ENCODE measurements at places on chromosomes 7 and 10.

DNA sequence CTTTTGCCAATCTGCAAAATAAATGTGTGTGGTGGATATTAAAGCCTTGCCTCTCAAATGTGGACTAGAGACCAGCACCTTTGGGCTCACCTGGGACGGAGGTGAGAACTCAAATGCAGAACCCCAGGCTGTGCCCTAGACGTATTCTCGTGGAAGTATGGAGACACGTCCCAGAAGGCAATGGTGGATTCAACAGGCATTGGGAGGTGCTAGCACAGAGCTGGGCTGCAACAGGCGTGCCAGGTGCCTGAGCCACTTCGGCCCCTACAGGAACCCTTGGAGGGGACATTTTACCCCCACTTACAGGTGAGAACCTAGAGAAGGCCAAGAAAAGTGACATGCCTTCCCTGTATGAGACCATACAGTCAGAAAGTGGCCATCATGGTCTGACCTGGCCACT, 12.2 kb downstream of the DDX56 start:
- no peak for DNase-seq

GRCh38 chr7:7803715-7804178, 85.3 kb upstream of the RPA3 start:
- no peak for DNase-seq

GRCh38 chr10:28171468-28172222, 131.2 kb downstream of the MPP7 start:
- DNase-seq = no peak

DNA sequence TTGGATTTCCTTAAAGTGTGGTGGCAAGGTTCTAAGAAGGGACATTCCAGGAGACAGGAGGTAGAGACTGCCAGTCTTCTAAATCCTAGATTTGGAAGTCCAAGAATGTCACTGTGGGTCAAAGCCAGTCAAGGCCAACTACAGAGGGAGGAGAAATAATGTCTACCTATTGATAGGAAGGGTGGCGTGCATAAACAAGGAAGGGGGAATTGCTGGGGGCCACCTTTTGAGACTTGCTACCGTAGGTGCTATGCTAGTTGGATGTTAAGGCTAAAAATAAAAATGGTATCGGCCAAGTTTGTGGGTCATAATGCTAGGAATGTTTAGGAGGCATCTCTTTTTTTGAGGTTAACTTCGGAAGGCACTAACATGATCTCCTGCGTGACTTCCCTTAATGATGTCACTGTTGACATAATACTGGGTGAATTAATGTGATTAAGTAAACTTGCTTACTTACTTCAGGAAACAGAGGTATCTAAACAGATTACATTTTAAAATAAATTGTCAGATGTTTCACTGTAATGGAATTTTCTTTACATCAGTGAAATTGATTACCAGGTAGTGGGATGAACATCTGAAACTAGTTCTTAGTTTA, 4.8 kb downstream of the BTRC start:
- DNase-seq = no peak

GRCh38 chr10:84166620-84167288, 6.8 kb upstream of the GPR15LG start:
- DNase-seq = no peak

DNA sequence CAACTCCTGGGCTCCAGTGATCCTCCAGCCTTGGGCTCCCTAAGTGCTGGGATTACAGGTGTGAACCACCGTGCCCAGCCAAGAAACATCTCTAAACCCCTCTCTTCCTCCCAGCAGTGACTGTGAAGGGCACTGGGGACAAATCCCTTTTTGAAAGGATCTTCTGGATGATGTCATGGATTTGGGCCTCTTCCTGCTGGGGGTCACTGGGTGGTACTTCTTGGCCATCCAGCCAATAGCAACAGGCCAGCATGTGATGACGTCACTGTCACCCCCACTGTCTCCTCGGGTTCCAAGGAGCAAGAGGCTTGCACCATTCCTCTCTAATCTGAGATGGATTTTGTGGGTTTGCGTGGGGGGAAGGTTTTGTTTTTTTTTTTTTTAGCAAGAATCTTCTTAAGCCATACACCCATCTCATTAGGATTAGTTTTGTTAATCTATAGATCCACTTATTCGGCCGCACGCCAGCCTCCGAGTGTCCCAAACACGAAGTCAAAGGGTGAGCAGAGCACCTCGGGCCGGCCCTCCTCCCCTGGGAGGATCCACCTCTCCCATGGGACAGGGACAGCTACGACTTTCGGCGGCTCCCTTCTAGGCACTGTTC, 29.4 kb upstream of the TNRC18 start:
- no peak for DNase-seq

- peak; percentile 26 for DNase-seq
Measured at GRCh38 chr10:43255634-43256431, 11.0 kb downstream of the RASGEF1A start.

- no peak for DNase-seq
Measured at GRCh38 chr7:134300988-134301387, 15.7 kb downstream of the SLC35B4 start.

DNA sequence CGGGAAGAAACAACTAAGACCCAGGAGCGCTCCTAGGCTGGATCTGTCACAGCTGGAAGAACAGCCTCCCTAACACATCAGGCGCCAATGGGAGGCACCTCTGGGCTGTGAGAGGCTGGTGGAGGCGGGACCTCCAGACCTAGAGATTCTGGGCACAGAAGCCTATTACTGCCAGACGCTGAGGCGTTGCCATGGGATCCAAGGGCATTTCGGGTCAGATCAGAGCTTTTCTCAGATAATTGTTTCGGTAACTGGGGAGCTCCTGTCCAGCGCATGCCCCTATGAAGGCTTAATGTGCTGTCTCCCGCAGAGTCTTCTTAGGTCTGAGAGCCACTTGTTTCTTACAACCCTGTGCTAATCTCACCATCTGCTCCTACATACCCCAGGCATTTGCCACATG, 339.2 kb downstream of the ZNF716 start:
- DNase-seq = no peak

GRCh38 chr7:147279514-147279913, 1162.9 kb downstream of the CNTNAP2 start:
- no peak for DNase-seq

GRCh38 chr7:45638916-45639315, 64.7 kb downstream of the ADCY1 start:
- no peak for DNase-seq

DNA sequence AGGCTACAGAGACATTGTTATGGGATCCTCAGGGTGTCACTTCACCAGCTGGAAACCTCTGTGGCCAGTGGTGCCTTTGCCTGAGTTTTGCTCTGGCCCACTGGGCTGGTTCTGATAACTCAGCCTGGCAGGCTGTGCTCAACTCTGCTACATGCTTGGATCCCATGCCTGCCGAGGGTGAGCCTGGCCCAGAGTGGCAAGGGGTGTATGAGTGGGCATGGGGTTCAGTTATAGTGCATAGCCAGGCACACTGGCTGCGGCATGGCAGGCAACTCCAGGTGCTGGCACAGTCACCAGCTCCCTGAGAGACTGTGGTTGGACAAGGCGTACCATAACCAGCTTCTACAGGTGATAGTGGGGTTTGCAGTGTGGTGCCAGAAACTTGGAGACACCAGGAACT, 107.0 kb upstream of the PCDH15 start:
- DNase-seq = no peak

DNA sequence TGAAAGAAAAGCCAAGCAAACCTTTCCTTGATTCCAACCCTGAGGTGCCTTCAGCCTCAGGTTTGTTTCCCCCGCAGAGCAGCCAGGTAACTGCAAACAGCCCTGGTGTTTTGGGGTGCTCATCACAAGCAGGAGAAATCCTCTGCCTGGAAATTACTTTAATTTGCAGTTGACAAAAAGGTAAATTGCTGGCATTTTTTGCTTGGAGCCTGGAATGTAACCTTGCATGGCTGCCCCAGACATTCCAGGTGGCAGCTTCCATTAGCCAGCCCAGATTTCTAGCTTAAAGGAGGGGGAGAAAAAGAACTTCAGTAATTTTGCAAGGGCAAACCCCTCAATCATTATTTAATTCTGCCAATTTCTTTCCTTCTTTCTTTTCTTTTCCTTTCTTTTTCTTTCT, 194.4 kb downstream of the MYOF start:
- no peak for DNase-seq

DNA sequence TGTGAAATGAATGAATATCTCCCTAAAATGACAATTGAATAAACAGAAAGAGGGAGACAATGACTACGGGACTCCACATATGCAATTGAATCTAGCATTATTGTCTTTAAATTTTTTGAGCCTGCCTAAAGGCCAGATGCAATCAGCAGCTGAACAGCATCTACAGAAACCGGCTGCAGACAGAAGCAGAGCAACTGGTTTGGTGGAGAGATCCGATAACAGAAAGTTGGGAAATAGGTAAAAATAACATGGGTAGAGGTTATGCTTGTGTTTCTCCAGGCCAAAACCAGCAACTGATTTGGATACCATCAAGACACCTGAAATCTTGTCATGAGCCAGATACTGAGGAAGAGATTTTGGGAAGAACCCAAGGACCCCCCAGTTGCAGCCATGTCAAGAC, 146.6 kb downstream of the ZNF33B start:
- no peak for DNase-seq

- no peak for DNase-seq
Measured at GRCh38 chr10:95480102-95480900, 80.9 kb downstream of the SORBS1 start.

GRCh38 chr7:64574540-64575099, 11.7 kb upstream of the ZNF680 start:
- no peak for DNase-seq

DNA sequence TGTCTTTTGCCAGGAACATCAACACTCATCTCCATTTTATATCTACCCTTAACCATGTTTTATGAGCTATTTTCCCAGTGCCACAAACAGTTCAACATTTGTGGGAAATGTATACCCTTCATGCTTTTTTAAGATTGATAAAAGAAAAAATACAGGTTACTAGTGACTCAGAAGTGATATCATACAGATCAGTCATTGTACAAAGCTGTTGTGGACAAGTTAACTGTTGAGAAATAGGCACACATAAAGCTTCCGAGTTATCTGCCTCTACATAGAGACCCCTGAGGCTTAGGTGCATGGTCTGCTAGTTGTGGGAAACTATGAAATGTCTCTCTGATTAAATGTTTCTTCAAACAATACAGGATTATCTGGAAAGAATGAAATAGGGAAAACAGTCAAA, 96.3 kb downstream of the LSM5 start:
- DNase-seq = no peak

DNA sequence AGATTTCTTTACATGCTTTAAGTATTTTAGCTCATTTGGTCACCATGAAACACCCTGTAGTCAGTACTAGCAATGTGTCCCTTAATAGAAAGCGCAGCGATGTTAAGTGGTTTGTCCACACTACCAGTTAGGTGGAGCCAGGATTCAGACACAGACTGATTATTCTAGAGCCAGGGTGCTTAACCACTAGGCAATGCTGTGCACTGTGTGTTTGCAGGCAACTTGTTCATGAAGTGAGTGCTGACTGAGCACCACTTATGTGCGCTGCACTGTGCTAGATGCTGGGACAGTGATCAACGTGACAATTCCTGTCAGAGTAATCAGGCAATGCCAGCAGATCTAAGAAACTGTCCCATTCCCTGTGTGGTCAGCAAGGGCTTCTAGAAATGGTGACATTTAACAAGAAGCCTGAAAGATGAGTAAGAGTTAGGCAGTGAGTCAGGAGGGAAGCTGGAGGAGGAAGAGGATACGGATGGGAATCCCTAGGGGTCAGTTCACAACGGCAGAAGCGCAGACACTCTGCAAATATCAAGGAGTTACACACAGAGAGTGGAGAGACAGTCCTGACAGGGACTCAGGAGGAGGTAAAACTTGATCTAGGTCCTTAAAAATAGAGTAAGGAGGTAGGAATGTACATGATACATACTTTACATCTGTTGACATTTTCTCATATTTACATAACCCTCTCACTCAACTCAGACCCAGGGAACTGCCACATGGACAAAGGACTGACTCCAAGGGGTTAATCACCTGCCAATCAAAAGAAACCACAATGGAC, 69.7 kb upstream of the EGR2 start:
- DNase-seq = no peak

GRCh38 chr7:108087778-108088177, 42.4 kb downstream of the LAMB4 start:
- DNase-seq = no peak

DNA sequence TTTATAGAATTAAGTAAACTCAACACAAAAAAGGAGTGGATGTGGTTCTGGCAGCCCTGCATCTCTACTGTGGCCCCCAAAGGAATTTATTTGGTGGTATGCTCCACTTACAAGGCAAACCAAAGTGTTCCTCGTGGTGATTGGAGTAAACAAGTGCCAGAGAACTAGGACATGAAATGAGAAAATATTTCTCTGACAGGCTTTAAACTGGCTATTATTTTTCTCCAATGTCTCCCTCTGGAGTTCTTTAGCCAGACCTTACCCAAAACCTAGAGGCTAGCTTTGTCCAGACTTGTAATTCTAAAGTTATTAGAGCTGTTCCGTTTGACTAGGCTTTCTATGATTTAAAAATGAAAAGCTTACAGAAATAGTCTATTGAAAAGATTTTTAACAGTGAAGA, 990.1 kb downstream of the CNTNAP2 start:
- no peak for DNase-seq
